NCI-H2171 treated with DMSO at 0.1 percent for 48 hours (cell line): ENCODE measurements at places on chromosomes 6 and 20.

DNA sequence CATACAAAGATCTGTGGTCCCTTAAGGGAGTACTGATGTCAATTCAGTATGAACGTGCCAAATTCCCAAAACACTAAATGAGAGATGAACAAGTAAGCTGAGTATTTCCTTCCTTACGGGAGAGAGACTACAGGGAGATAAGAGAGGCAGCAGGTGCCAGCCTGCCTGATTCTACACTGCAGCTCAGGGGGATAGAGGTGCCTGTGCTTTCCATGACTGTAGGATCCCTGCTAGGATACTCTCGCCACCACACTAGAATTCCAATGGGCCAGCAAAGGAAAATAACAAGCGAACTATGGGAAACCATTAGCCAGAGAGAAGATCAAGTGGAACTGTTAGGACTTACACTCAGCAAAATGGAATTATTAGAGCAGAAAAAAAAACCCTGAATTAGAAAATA lies 198.5 kb upstream of the BTBD3 start:
- no peak for DNase-seq

DNA sequence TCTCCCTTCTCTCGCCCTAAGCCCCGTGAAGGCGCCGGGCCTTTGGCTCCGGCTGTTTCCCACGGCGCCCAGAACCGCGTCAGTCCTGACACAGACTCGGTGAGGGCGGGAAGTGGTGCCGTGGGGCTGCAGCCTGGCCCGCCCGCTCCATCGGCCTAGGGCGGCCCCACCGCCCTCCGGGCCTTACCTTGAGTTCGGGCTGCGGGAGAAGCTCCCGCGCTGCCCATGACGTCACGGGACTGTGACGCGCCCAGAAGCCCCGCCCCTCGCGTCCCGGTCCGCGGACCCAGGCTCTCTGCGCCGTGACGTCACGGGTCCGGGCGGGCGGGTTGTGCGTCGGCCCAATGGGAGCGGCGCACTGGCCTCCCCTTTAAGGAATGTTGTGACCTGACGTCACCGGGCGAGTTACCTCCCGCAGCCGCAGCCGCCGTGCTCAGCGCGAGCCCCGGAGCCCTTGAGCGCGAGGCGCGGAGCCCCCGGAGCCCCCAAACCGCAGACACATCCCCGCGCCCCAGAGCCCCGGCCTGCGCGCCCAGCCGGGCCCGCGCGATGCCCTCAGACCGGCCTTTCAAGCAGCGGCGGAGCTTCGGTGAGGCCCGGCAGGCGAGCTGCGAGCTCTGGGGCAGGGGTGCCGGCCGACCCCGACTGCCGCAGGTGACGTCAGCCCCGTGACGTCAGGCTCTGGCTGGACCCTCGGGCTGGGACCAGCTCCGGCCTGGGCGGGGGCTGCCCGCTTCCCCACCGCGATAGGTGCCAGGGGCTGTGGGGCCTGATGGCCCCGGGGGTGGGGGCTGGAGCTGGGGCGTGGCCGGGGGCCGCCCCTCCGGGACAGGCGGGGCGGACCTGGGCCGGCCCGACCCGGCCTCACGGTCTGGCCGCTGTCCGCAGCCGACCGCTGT lies at the start of gene MAP1LC3A:
Gene MAP1LC3A, plus strand, starts transcription at position 399 of the 899 bp plus-strand sequence. Its CDS starts 151 bp downstream, at position 550.
- DNase-seq, result no peak

- DNase-seq, result no peak
Observed at GRCh38 chr6:31328355-31328960, 28.5 kb downstream of the HLA-B start.

DNA sequence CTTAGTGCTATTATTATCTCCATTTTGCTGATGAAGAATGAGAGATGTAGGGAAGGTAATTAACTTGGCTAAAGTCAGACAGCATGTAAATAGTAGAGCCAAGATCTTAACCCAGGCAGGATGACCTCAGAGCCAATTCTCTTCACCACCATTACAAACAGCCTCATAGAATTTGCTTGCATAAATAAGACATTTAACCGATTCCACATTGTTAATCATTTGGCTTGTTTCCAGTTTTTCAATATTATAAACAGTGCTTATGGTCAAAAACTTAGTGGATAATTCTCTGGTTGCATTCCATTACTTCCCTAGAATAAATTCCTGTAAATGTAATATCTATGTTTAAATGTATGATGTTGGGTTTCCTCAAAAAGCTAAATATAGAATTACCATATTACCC lies 19.1 kb upstream of the PRDM1 start:
- DNase-seq, result no peak

DNA sequence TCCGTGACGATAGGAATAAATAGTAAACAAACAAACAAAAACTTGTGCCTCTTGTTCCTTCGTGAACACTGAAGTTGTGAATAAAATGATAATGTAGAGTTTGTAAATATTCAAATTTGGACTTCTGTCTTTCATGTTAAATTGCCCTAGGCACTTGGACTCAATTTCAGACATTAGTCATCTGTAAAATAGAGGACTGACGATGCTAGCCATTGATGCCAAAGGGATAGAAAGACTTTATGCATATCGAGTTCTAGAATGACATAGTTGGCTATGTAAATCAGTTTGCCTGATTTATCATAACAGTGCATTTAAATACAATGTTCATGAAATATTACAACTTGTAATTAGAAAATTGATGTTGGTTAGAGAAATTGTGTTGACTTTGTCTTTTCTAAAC lies 45.9 kb upstream of the FLRT3 start:
- no peak for DNase-seq

- DNase-seq, result peak; percentile 6
Observed at GRCh38 chr6:149228311-149228955, 89.1 kb upstream of the TAB2 start.

DNA sequence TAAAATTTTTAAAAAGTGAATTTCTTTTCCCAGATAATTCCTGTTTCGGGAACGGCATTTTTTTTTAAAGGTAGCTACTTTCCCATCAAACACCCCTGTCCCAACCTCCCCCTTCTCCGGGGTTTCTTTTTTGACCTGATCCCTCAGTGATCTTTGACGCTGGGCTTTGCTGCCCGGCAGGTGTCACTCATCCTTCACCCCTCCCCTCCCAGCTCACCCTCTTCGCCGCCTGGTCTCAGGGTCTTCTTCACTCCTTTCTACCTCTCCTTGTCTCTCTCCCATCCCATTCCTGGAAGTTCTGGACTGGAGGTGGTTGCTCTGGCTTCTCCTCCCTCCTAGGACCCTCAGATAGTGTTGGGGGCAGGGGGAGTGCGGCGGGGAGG lies 329 bp upstream of the GPR6 start:
- DNase-seq, result no peak

DNA sequence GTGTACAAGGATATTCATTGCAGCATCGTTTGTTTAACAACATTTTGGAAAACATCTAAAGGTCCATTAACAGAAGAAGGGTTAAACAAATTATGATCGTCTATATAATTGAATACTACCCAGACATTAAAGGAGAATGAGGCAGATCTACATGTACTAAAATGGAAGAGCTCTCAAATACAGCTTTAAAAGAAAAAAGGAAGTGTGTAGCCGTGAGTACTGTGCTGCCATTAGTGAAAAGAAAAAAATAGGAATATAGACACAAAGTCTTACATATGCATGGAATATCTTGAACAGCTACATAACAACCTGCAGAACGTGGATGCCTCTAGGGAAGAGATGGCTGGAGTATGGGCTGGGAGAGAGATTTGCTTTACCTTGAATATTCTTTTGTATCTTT lies 37.9 kb downstream of the PRDM1 start:
- DNase-seq, result no peak

DNA sequence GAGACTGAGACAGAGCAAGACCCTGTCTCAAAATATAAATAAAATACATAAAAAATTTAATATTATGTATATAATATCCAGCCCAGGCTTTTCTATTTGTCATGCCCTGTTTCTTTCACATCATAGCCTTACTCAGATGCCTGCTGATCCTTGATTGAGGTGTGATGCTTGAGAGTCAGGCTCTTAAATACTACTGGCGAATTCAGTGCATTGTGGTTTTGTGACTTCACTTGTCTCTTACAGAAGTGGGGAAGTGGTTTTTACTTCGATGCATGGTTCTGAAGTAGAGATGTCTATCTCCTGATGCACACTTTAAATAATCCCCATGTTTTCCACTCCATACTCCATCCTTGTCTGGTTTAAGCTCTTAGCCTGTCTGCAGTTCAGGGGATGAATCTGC lies 29.1 kb downstream of the ASXL1 start:
- no peak for DNase-seq

GRCh38 chr6:52514514-52514913 lies 62.3 kb downstream of the TRAM2 start:
- DNase-seq, result no peak

DNA sequence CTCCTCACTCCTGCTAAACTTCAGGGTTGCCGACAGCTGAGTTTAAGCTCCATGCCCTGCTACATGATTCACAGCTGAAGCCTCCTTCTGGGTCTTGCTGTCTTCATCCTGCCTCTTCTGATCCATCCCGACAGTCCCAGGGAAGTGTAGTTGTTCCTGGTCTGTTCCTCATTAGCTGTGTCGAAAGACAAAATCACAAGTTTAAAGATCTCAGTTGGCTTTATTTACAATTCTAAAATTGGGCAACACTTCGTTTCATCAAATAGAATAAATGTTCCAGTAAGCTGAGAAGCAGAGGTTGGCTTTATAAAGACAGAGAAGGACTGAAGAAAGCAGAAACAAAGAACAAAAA lies 4.1 kb upstream of the SLC2A10 start:
- DNase-seq, result no peak

DNA sequence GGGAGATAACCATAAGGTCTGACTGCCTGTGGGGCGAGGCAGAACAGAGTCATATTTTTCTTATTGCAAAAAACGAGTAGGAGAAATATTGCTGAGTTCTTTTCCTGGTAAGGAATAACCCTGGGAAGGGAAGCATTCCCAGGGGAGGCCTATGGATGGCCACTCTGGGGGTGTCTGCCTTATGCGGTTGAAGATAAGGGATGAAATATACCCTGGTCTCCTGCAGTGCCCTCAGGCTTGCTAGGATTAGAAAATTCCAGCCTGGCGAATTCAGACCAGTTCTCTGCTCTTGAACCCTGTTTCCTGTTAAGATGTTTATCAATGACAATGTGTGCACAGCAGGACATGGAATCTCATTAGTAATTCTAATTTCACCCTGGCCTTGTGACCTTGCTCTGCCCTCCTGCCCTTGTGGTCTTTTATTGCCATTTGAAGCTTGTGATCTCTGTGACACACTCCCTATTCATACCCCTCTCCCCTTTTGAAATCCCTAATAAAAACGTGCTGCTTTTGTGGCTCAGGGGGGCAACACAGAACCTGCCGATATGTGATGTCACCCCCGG lies 491.1 kb upstream of the EYS start:
- no peak for DNase-seq

DNA sequence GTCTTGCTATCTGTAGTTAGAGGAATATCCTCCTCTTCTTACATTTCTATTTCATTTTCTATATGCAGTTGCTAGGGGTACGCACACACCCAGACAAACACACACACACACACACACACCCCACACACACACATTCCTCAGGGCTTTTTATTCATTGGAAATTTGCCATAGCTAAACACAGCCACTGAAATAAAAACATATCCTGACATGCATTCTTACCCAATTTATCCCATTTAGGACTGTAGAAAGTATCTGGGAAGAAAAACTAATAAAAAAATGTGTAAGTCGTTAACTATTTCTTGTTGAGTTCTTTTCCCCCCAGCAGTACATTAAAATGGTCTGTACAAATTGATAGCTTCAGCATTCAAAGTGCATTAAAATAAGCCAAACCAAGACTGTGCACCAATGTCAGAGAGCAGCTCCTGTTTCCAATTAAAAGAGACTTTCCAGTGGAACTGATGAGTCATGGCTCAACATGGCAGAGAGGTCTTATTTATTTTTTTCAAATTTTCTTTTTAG lies 357.9 kb upstream of the AGPAT4 start:
- no peak for DNase-seq

DNA sequence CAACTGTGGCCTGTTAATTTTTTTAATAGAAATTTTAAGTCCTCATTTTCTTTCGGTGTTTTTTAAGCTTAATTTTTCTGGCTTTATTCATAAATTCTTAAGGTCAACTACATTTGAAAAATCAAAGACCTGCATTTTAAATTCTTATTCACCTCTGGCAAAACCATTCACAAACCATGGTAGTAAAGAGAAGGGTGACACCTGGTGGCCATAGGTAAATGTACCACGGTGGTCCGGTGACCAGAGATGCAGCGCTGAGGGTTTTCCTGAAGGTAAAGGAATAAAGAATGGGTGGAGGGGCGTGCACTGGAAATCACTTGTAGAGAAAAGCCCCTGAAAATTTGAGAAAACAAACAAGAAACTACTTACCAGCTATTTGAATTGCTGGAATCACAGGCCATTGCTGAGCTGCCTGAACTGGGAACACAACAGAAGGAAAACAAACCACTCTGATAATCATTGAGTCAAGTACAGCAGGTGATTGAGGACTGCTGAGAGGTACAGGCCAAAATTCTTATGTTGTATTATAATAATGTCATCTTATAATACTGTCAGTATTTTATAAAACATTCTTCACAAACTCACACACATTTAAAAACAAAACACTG lies 10.1 kb downstream of the HFE start:
- DNase-seq, result peak; percentile 74

DNA sequence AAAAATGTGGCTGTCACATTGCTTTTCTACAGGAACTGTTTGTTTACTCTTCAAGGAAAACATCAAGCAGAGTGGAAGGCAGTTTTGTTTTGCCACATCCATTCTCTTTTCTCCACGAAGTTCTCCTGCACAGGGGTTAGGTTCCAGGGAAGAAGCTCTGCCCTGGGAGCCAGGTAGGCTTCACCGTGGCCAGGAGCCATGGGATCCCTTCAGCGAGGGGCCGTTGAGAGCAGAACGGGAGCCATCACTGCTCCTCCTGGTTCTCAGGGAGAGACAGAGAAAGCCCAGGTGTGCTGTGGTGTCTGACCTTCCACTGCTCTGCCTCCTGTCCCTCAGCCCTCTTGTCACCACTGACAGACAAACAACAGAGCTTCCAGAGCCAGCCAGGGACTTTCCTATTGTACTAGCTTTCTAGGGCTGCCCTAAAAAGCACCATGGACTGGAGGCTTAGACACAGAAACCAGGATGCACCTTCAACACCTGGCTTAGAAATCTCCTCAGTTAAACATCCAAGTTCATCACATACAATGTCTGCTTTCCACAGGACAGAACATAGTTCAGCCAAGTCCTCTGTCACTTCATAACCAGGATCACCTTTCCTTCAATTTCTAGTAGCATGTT lies 75.6 kb upstream of the SLC22A23 start:
- no peak for DNase-seq

DNA sequence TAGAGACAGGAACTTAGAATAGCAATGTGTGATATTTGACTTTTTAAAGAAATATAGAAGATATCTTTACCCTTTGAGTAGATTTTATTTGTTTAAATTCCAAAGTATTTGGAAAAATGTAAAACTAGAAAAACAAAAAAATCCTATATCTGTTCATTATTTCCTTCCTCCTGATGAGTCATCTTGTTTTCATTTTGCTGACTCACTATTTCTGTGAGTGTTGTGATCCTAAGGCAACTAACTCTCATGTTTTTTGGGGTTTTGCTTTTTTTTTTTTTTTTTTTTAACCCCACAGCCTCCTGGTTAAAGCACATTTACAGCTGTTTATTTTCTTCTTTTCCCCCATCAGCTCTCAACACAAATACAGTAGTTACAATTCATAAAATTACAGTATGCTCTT lies 37.8 kb upstream of the THEMIS start:
- no peak for DNase-seq
